ENCODE measurements at places on chromosomes 16 and 17.
A peak's percentile ranks its signal among the peaks of the same experiment; 100 is the strongest.

- DNase-seq = no peak
Measured at GRCh38 chr17:38418693-38419507, 9.4 kb upstream of the ARHGAP23 start.

DNA sequence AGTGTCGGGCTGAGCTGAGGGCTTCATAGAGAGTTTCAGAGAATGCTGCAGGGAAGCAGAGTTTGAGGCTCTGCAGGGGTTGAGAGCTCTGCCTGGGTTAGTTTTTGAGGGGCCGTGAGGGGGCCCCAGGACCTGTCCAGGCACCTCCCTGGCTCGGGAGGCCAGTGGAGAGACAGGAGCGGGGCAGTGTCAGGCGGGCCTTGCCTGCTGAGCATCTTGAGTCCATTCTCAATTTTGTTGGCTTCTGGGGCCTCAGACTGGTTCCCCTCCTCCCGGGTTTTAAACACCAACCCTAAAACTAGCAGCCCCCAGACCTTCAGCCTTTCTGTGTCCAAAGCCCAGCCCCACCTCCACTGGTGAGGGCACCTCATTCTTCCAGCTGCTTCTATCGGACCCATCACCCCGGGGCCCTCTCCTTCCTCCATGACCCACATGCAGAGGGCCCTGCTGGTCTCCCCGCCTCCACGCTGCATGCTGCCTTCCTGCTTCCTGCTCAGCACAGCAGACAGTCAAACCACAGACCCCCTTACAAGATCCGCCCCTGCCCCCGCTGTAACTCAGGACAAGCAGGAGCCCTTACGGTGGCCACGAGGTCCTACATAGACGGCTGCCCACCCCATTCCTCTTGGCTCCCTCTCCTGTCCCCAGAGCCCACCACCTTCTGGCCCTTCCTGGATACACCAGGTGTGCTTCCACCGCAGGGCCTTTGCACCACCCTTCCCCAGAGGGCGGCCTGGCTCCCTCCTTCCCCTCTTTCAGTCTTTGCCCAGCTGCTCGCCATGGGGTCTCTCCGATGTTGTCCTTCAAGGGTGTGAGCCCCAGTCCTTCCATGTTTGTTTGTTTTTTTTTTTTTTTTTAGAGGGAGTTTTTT is 3.8 kb downstream of the RNF213 start:
- DNase-seq = no peak

GRCh38 chr17:82287868-82288801 is 14.6 kb upstream of the CSNK1D start:
- no peak for DNase-seq

DNA sequence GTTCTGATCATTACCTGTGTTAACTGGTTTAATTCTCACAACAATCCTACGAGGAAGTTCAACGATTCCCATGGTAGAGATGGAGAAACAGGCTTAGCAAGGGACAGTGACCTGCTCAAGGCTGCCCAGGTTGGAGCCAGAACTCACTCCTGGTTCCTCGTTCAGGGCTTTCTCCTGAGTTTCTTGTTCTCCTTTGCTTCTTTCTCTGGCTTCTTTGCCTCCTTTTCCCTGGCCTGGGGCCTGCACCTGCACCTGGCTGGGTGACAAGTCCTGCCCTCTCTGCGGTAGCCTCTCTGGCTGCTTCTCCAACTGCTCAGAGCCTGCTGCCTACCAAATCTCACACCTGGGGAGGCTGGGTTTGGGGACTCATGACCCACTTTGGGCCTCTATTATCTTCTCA is 2.8 kb downstream of the CCL22 start:
- DNase-seq = no peak

DNA sequence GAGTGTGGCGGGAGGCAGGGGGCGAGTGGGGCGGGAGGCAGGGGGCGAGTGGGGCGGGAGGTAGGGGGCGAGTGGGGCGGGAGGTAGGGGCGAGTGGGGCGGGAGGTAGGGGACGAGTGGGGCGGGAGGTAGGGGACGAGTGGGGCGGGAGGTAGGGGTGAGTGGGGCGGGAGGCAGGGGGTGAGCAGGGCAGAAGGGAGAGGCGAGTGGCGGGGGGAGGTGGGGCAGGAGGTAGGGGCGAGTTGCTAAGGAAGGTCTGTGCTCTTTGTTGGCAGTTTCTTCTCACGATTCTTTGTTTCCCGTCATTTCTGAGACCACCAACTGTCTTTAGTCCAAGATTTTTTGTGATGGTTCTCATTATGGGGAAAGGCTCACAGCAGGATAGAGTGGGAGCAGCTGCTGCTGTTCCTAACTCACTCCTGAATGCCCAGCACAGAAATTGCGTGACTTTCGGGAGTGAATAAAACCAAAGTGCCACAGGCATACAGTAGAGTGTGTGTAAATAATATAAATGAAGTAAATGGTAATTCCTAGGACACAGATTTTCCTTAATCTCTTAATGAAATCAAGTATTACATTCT is 44.7 kb downstream of the COG7 start:
- no peak for DNase-seq

DNA sequence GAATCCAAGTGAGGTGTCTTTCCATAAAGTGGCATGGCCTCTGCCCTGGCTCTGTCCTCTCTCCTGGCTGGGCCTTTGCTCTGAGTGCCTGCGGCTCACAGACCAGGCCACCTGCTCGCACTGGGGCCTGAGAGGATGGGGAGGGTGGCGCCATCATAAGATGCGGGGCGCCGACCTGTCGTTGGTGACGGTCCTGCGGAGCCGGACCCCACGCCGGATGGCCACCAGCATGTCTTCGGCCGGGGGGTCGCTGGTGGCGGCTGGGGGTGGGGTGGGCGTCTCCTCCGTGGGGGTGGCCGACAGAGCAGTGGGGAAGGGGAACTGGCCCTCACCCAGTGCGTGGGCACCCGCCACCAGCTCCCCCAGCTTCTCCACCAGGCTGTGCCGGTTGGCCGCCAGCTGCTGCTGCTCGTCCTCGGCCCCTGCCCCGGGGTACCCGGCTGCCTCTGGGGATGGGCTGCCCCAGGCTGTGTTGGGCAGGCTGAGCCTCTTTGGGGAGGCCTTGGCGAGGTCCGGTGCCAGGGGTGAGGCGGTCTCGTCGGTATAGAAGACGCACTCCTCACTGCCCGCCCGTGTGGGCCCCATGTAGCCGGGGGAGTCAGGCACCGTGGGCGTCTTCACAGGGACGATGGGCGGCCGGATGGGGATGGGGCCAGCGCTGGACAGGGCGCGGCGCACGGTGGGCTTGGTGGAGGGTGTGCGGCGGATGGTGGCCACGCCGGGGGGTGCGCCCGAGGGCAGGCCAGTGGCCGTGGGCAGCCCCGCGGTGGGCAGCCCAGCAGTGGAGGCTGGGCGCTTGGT is 17.4 kb downstream of the IL34 start:
- no peak for DNase-seq

- DNase-seq = no peak
Measured at GRCh38 chr17:36690190-36690589, 88.8 kb downstream of the MRM1 start.

DNA sequence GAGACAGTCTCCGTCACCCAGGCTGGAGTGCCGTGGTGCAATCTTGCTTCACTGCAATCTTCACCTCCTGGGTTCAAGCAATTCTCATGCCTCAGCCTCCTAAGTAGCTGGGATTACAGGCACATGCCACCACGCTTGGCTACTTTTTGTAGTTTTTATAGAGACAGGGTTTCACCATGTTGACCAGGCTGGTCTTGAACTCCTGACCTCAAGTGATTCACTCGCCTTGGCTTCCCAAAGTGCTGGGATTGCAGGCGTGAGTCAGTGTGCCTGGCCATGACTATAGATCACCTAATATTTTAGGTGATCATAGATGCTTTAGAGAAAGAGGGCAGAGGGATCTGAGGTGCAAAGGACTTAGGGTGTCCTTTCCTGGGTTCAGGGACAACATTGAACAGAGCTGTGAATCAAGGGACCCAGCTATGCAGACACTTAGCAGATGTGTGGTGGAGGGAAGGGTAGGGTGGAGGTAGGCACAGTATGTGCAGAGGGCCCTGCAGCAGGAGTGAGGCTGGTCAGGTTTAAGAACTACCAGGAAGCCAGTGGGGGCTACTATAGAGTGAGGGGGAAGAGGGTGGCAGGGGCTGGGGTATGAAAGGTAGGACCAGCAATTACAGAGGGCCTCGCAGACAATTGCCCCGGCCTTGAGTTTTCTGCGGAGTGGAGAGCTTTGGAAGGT is 116.5 kb downstream of the CMIP start:
- DNase-seq = no peak

GRCh38 chr16:4295581-4295980 is 20.3 kb upstream of the GLIS2 start:
- no peak for DNase-seq

DNA sequence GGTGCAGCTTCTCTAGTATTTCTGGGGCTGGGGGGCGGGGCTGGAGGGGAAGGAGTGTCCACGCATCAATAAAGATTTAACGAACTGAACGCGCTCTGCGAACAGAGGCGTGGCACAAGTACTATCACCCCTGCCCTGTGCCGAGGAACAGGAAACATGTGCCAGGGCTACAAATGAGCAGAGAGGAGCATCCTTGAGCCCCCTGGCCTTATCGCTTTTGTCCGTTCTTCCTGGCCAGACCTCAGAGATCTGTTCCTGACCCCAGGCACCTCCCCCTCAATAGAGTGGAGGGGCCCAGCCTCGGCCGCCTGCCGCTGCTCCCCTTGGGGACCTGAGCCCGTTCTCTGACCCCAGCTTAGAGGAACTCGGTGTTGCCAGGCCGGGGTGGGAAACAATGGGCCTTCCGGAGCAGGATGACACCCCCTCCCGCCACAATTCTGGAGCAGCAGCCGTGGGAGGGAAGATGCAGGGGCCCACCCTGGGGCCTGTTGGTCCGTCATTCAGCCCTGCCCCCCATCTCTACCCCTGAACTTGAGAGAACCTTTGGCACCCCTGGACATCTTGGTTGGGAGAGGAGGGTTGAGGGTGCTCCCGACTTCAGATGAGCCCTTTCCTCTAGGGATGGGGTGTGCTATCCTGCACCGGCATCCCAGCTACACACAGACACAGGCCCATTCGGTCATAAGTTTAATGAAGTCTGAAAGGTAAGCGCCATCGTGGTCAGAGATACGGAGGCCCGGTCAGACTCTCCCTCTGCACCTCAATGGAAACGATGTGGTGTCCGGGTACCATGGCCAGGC is 1.1 kb downstream of the NAA38 start:
- DNase-seq = no peak

DNA sequence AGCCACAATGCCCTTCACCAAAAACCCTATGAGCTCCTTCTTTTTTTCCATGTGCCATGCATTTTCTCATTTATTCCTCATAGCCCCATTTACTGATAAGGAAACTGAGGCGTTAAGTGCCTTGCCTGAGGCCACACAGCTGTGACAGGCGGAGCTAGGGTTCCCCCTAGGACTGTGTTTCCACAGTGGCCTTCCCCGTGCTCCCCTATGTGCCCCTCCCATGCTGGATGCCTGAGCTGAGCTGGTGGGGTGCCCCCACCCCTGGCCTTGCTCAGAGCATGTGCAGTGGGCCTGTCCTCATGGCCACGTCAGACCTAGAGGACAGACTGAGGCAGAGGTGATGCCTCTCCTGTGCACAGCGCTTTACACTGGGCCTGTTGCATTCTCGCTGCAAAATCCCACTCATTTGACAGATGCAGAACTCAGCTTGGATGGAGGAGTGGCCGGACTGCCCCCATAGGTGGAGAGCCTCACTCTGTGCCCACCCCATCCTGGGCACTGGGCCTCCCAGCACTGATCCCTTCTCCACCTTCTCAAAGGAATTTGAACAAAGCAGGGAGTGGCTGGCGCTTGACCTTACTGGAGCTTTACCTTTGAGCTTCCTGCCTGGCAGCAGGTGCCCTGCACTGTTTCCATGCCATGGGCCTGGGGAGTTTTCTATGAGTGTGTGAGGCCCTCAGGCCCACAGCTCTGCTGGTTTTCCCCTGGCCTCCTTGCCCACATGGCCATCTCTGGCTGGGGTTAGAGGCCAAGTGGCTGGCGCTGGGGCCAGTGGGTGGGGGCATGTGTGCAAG is 2.6 kb downstream of the MAP2K3 start:
- no peak for DNase-seq

GRCh38 chr16:86519649-86520316 is 9.5 kb downstream of the FOXF1 start:
- DNase-seq = peak; percentile 48

- no peak for DNase-seq
Measured at GRCh38 chr16:3716831-3717234, 491 bp downstream of the TRAP1 start.

DNA sequence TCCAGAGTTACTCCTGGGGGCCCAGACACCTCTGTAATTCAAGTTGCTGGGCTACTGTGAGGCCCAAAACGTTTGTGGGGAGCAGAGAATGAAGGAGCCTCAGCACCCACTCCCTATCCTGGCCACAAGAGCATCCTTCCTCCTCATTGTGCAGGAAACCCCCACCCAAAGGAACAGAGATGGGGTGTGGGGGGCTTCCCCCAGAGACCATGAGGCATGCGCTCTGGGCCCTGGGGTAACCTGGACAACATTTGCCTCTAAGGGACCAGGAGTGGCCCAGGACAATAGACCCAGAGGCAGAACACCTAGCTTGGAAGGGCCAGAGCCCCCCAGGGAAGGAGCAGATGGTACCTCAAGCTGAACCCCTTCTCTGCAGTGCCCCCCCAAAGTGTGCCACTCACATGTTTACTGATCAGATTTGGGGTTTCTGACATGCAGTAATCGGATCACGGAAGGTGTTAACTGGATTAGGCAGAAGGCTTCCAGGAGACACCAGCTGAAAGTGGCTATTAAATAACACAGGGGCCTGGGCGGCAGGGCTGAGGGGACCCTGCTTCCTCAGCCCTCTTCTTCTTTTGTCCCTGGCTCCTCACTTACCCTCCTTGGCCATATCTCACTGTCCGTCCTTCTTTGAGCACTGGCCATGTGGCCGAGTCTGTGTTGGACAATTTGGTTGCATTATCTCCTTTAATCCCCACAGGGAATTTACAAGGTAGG is 50.8 kb downstream of the SDK2 start:
- no peak for DNase-seq

- no peak for DNase-seq
Measured at GRCh38 chr17:76008208-76008607, 7.6 kb downstream of the CDK3 start.

DNA sequence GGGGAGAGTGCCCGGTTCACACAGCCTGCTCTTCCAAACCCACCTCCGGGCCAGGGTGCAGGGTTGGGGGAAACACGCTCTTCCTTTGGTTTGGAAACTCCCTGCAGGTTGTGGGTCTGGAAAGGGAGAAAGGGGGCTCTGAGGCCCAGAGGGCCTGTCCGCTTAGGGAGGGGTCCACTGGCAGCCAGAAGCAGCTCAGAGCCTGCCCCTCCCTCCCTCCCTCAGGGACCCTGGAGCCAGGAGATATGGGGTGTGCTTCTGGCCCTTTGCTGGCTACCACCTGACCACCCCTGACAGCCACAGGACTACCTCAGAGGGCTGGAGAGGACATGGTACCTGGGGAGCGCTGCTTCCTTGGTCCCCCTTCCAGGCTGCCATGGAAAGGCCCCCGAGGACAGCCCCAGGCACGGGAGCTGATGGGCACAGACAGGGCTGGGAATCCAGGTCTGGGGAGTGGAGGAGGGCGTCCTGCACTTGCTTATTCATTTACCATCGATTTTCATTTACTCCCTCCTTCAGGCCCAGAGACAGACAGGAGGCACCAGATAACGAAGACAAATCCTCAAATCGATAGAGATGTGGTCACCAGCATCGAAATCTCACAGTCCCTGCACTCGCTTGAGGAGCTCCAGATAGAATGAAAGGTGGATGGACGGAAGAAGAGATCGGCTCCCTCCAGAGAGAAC is 48.4 kb upstream of the DOC2B start:
- peak; percentile 14 for DNase-seq

- DNase-seq = peak; percentile 40
Measured at GRCh38 chr16:85422632-85423550, 190.2 kb upstream of the GSE1 start.

Data from dorsolateral prefrontal cortex (tissue), 122 donors.